ENCODE measurements at places on chromosomes 3 and 15.
A peak's percentile ranks its signal among the peaks of the same experiment; 100 is the strongest.

GRCh38 chr3:133930341-133930933, 34.8 kb upstream of the RAB6B start:
- no peak overlapping the region for H3K27ac ChIP-seq
- H3K4me1 ChIP-seq = peaks cover 4% of the 10 kb centered on the region
- H3K36me3 ChIP-seq = no peaks in the 10 kb centered on the region
- no peaks in the 10 kb centered on the region for H3K27me3 ChIP-seq

- H3K4me3 ChIP-seq = no peak overlapping the region
- no peaks in the 10 kb centered on the region for H3K4me1 ChIP-seq
- H3K36me3 ChIP-seq = no peaks in the 10 kb centered on the region
- DNase-seq = no peak
- H3K27ac ChIP-seq = no peak overlapping the region
Observed at GRCh38 chr3:160812304-160812703, 56.3 kb downstream of the PPM1L start.

GRCh38 chr3:146638718-146639117, 33.6 kb upstream of the PLSCR5 start:
- DNase-seq = no peak
- H3K36me3 ChIP-seq = no peaks in the 10 kb centered on the region
- no peak overlapping the region for H3K27ac ChIP-seq
- H3K4me1 ChIP-seq = no peaks in the 10 kb centered on the region
- no peaks in the 10 kb centered on the region for H3K27me3 ChIP-seq

DNA sequence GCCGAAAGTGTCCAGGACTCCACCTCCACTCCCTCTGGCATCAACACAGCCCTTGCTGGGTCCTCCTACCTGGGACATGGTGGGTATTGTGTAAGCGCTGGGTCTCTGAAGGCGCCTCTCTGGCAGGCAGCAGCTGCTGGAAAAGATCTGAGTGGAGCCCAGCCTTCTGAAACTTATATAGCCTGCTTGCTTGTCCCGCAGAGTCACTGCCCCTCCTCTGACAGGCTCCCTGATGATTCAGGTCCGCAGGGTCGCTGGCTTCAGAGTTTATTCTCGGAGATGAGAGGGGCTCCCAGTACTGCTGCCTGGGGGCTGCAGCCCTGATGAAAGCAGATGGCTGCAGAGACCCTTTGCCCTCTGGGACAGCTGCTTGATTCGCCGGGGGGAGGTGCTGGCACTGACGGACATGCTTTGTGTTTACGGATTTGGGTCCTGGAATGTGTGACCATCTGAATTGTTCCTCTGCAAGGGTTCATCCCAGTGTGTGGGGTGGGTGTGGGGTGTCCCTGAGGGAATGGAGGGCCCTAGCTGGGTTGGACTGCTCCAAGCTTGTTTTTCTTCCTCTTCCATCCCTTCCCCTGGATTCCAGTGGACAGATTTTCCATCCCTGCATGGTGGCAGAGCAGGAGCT, at the start of gene MUSTN1:
TSS of gene MUSTN1 (minus strand) at position 149 of the 631 bp plus-strand sequence. CDS start at position 78, 71 bp downstream.
- peaks cover 24% of the 10 kb centered on the region for H3K4me1 ChIP-seq
- H3K4me3 ChIP-seq = no peak within 1 kb of the TSS
- H3K36me3 ChIP-seq = no peaks in the 10 kb centered on the region
- DNase-seq = no peak

DNA sequence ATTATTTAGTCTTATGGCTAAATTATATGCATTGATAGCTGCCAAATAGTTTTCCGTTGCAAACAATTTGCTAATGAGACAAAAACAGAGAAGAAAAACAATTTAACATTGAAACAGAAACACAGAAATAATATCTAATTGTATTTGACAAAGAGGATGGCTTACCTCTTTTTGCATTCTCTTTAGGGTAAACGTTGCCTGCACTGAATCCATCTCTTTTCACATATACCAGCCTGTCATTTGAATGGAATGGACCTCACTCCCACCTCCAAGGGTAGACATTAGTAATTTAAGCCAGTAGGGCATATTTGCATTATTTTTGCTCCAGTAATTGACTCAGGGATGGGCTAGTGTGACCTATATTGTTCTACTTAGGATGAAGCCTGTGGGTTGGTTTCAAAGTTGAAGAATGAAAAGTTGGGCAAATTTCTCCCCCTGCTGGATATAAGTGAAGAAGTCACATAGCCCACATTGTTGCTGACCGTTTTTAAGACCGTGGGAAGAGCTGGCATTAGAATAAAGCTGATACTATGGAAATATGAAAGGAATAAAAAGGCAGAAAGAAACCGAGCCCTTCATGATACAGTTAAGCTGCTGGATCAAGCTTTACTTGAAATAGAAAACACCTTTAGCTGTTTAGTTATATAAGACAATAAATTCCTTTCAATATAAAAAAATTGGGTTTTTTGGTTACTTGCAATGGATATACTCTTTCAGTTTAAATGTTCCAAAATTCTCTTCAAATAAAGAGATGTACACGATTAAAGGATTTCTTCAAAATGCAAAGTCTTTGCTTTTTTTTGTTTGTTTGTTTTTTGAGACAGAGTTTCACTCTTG, 26.9 kb downstream of the PIERCE2 start:
- H3K36me3 ChIP-seq = no peaks in the 10 kb centered on the region
- no peak overlapping the region for H3K4me3 ChIP-seq
- no peaks in the 10 kb centered on the region for H3K4me1 ChIP-seq
- no peak overlapping the region for H3K27ac ChIP-seq
- no peaks in the 10 kb centered on the region for H3K27me3 ChIP-seq
- peak; percentile 37 for DNase-seq

- H3K36me3 ChIP-seq = no peaks in the 10 kb centered on the region
- no peak overlapping the region for H3K27ac ChIP-seq
- H3K4me3 ChIP-seq = no peak overlapping the region
- H3K4me1 ChIP-seq = no peaks in the 10 kb centered on the region
- DNase-seq = no peak
Observed at GRCh38 chr3:137121704-137122314, 164.0 kb downstream of the IL20RB start.

- H3K27me3 ChIP-seq = no peaks in the 10 kb centered on the region
- DNase-seq = no peak
- H3K36me3 ChIP-seq = no peaks in the 10 kb centered on the region
- H3K4me1 ChIP-seq = no peaks in the 10 kb centered on the region
Observed at GRCh38 chr3:188594139-188594538, 440.2 kb downstream of the LPP start.

- H3K4me1 ChIP-seq = no peaks in the 10 kb centered on the region
- no peaks in the 10 kb centered on the region for H3K36me3 ChIP-seq
- H3K27me3 ChIP-seq = peaks cover 14% of the 10 kb centered on the region
- DNase-seq = no peak
- H3K4me3 ChIP-seq = no peak overlapping the region
Observed at GRCh38 chr3:142890592-142890991, 1.7 kb upstream of the PCOLCE2 start.

DNA sequence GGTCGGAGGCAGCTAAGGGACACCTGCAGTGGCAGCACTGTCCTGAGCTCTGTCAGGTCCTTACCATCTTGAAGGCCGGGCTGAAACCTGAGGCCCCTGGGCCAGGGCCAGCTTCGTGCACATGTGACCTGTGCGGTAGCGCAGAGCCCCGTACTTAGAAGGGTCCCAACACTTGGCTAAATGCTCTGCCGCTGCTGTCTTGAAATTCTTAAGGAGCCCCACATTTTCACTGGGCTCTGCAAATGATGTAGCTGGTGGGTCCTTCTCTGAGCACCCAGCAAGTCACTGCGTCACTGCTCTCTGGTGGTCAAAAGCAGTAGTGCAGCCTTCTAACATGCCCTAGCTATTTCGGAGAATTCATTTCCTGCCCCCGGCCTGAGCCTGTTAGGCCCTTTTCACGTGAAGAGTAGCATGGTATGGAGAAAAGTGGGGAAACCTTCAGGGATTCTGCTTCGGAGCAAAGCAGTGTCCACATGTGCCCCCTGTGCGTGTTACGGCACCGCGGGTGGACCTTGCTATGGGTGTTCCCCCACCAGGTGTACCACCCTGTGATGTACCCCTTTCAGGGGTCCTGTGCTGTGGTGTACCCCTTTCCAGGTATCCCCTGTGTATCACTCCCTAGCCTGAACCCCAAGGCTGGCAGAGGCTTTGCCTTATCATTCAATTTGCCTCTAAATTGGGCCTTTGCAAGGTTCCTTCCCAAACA, 79.7 kb downstream of the TMEM266 start:
- peaks cover 4% of the 10 kb centered on the region for H3K4me1 ChIP-seq
- H3K27me3 ChIP-seq = peaks cover 11% of the 10 kb centered on the region
- H3K36me3 ChIP-seq = no peaks in the 10 kb centered on the region
- DNase-seq = peak; percentile 40

DNA sequence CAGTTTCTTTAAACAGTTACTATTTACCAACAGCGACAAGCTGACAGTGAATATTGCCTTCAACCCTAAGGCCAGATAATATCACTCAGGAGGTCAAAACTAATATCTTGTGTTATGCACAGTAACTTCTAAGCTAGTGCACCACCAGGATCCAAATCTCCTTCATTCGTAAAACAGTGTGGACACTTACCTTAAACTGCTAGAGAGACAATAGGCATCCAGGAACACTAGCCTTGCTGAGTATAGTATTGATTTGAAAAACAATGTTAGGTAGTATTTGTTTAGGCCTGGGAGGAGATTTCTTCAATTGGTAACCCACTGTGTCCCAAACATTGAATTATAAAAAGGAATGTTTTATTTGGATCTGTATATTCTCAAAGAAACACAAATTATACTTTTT, 707.9 kb upstream of the UBE2E2 start:
- H3K27me3 ChIP-seq = no peaks in the 10 kb centered on the region
- no peak overlapping the region for H3K27ac ChIP-seq
- H3K4me1 ChIP-seq = no peaks in the 10 kb centered on the region
- no peak for DNase-seq
- H3K36me3 ChIP-seq = no peaks in the 10 kb centered on the region
- no peak overlapping the region for H3K4me3 ChIP-seq

DNA sequence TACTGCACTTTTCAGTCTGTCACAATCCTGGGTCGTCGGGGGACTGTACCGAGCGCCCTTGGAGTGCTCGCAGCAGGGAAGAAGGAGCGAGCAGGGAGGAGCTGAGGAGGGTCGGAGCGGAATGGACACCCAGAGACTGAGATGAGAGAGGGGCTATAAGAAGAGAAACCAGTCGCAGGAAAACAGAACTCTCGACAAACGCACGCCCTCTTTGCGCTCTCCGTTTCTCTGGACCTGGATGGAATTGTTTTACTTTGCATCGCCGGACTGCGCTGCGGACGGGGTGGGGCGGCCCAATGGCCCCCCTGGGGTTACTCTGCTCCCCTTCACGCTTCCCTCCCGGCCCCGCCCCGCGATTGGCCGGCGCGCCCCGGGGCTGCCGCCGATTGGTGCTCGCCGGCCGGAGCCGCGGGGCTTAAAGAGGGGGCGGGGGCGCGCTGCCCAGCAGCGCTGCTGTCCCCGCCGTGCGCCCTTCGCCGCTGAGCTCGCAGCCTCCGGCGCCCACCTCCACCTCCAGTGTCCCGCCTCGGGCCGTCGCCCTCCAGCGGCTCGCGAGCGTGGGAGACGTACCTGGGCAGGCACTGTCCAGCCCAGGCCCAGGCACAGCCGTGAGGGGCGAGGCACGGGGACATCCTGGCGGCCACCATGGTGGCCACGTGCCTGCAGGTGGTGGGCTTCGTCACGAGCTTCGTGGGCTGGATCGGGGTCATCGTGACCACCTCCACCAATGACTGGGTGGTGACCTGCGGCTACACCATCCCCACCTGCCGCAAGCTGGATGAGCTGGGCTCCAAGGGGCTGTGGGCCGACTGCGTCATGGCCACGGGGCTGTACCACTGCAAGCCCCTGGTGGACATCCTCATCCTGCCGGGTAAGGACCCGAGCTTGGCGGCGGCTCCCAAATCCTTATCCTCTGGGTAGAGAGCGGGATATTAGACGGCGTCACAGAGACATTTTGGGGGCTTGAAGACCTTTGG, at the start of gene CLDN11:
TSS of gene CLDN11 (plus strand) at position 447 of the 977 bp plus-strand sequence. CDS start at position 646, 199 bp downstream.
- H3K4me1 ChIP-seq = peaks cover 8% of the 10 kb centered on the region
- no peaks in the 10 kb centered on the region for H3K36me3 ChIP-seq
- H3K27ac ChIP-seq = no peak within 1 kb of the TSS
- H3K27me3 ChIP-seq = peaks cover 20% of the 10 kb centered on the region

DNA sequence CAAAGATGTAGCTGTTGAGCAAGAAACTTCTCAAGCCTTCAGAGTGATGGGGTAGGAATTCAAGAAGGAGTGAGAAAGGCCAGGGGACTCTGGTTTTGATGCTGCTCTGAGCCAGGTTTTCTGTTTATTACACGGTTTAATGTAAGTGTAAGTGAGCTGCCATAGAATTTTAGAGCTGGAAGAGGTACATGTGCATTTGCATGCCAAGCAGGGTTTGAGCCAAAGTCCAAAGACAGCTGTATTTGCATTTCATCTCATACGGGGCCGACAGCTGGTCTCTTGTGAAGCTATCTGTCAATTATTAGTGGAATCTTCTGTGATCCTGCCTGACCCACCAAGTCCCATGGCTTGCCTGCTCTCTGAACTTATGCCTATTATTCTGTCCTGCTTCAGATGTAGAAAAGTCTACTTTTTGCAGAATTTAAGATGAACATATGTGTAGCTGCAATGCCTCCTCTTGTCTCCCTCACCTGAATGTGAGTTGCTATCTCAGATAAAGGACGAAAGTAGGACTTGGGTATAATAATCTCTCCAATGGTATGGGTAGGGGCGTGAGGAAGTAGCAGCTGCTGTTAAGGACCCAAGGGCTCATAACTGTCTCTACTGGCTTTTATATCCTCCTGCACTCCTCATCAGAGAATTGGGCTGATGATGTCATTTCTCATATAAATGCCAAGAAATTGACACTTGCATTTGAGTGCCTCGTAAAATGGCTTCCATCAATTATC, 160.0 kb downstream of the SQOR start:
- no peaks in the 10 kb centered on the region for H3K27me3 ChIP-seq
- H3K4me3 ChIP-seq = no peak overlapping the region
- no peaks in the 10 kb centered on the region for H3K4me1 ChIP-seq
- DNase-seq = no peak
- H3K36me3 ChIP-seq = no peaks in the 10 kb centered on the region
- no peak overlapping the region for H3K27ac ChIP-seq

DNA sequence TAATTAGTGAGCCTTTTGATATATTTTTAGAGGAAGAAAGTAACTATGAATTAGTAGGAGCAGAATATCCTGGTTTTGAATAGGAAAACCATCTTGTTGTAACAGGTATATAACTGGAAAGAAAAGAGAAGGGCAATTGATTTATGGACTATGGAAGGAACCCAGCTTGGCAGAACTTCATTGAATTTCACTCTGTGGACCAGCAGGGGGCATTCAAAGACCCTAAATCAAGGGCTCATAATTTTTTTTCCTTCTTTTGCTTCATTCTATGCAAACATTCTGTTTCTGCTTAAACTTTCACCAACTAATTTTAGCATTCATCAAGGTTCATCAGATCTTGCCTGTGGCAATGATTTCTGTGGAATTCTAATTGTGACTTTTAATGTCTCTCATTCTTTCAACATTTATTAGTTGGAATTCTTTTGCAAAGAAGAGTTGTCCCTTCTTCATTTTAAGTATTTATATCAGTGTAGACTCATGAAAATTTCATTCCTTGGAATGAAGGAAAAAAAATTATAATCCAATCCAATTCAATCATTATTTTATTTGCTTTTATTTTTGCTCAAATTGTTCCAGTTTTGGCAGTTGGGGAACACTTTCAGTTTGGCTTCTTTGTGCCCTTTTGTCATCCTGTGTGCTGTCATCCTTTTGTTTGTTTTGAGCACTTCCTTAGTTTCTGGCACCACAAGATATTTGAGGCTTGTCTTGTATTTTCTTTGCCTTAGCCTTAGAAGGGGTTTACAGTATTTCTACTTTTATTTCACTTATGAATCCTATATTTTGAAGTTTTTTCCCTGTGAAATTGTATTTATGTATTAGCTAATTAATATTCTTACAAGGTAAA, 30.4 kb downstream of the NXPE3 start:
- H3K27me3 ChIP-seq = no peaks in the 10 kb centered on the region
- peak; percentile 55 for DNase-seq
- H3K4me3 ChIP-seq = no peak overlapping the region
- no peak overlapping the region for H3K27ac ChIP-seq

All from CD8-positive, alpha-beta memory T cell (primary cell).